Stimulated activated CD8-positive, alpha-beta memory T cell treated with anti-CD3 and anti-CD28 coated beads, Interleukin-12 subunit alpha, Interleukin-12 subunit beta, amount 100 ng/mL, for 4 hours (primary cell): ENCODE measurements at places on chromosomes 16 and 17.

- DNase-seq, result no peak
Observed at GRCh38 chr16:85421338-85422195, 191.6 kb upstream of the GSE1 start.

GRCh38 chr16:30535106-30535776 lies 583 bp upstream of the ZNF747 start:
- no peak for DNase-seq

- DNase-seq, result no peak
Observed at GRCh38 chr17:79866791-79867518, 27.7 kb upstream of the CBX4 start.

- no peak for DNase-seq
Observed at GRCh38 chr16:58492066-58492465, 7.9 kb upstream of the NDRG4 start.

GRCh38 chr17:71292006-71292405 lies 828.8 kb upstream of the SOX9 start:
- DNase-seq, result no peak

- DNase-seq, result peak; percentile 42
Observed at GRCh38 chr17:45640141-45640850, 143.8 kb upstream of the CRHR1 start.

DNA sequence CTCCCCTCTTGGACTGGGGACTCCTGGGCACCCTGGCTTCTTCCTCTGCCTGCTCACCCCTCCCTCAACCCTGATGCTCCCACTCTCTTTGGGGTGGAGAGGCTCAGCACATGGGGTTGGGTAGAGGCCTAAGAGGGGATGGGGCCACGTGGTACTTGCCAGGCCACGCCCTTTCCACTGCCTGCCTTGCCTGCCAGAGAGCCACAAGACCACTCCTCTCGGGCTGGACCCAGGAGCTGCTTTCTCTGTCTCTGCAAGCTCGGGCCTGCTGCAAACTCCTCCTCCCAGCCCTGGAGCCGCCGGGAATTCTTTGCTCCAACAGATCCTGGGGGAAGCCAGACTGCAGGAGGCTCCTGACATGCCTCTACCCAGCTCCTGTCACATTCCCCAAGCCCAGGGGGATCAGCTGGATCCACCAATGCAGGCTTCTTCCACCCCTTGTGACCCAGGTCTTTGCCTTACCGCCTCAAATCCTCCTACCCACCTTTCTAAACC lies 11.8 kb downstream of the DLX4 start:
- no peak for DNase-seq

- DNase-seq, result no peak
Observed at GRCh38 chr16:48525201-48526057, 84.6 kb downstream of the N4BP1 start.

DNA sequence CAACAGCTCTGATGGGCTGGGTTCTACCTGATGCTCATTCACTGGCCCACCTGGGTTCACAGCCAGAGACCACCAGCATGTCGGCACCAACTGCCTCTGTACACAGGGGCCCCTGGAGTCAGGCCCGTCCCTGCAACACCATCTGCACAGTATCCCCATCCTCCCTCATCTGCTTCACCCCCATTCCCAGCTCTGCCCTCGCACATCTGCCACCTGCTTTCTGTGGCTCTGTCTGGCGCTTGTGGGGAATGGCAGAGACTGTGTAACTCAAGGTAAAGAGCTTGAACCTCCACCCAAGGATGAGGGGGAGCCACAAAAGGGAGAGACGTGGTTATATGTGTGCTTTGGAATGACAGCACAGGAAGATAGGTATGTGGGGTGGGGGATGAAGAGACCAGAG lies 27.2 kb downstream of the SMPD3 start:
- DNase-seq, result no peak

DNA sequence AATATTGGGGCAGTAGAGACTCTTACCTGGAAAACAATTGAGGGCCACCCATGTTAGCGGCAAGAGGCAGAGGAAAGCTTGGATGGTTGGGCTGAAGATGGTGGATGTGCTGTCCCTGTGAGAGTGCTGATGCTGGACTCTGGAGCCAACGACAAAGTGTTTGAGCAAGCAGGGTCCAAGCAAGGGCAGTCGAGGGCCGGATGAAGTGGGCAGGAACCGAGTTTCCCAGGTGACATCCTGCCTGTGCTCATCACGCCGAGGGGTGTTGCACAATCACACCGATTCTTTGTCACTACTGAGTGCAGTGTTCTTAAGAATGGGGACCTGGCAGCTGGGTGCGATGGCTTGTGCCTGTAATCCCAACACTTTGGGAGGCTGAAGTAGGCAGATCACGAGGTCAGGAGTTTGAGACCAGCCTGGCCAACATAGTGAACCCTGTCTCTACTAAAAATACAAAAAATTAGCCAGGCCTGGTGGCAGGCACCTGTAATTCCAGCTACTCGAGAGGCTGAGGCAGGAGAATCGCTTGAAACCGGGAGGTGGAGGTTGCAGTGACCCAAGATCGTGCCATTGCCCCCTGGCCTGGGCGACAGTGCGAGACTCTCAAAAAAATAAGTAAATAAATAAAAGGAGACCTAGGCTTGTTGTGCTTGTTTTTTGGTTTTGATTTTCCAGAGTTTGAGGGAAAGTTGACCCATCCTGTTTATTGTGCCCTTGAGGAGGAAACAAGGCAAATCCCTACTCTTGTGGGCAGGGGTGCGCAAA lies 6.1 kb downstream of the PYCARD start:
- no peak for DNase-seq
